ENCODE measurements at places on chromosomes 11 and 22. TPM values are rescaled to one million over a fixed set of nuclear protein-coding genes. Genes with fewer than 3 reads are reported as not detected.

- DNase-seq: no peak
Observed at GRCh38 chr11:107174856-107175255, 156.6 kb upstream of the GUCY1A2 start.

GRCh38 chr11:6216501-6216900 lies 11.1 kb downstream of the C11orf42 start:
- DNase-seq: no peak

- no peak for DNase-seq
Observed at GRCh38 chr11:68436162-68436888, 24.2 kb upstream of the PPP6R3 start.

GRCh38 chr11:11501546-11502262 lies 120.1 kb downstream of the GALNT18 start:
- DNase-seq: no peak

E2F8 gene
- total RNA-seq: 4.1 TPM

PSMC3 gene
- 119 TPM for total RNA-seq

All from Karpas-422 (cell line).